ENCODE measurements at places on chromosomes 3 and 15. TPM values are rescaled to one million over a fixed set of nuclear protein-coding genes. Genes with fewer than 3 reads are reported as not detected.

Gene DGKG
- total RNA-seq, result 8.8 TPM

Gene UTS2B
- total RNA-seq, result not detected

Gene ABI3BP
- total RNA-seq, result 0.91 TPM

Gene GOLGA6L9
- total RNA-seq, result 1.5 TPM

Gene GOLGA8S
- total RNA-seq, result 0.18 TPM

Gene ACTR8
- total RNA-seq, result 18.4 TPM

Gene SI
- not detected for total RNA-seq

Gene ASB14
- not detected for total RNA-seq

Gene SMARCC1
- 26.6 TPM for total RNA-seq

Gene QRICH1
- total RNA-seq, result 38.9 TPM

Gene SERPINI2
- not detected for total RNA-seq

Gene GRM7
- total RNA-seq, result not detected

Gene CPLX3
- 0.07 TPM for total RNA-seq

Gene RHOV
- total RNA-seq, result 7.3 TPM

Gene IDH3A
- total RNA-seq, result 66.3 TPM

Gene POLQ
- total RNA-seq, result 7.4 TPM

Gene MAP6D1
- 6.3 TPM for total RNA-seq

Gene GRAMD2A
- 0.07 TPM for total RNA-seq

Gene INSYN1
- 1.9 TPM for total RNA-seq

Gene GXYLT2
- total RNA-seq, result 2.1 TPM

Gene GOLGA8G
- not detected for total RNA-seq

Gene TMEM40
- total RNA-seq, result 0.52 TPM

Gene CNTN4
- total RNA-seq, result not detected

Gene GP5
- not detected for total RNA-seq

Gene NR2E3
- not detected for total RNA-seq

Gene GPR171
- total RNA-seq, result not detected

Gene DENND6A
- 6.4 TPM for total RNA-seq

Gene CDCP1
- 10.5 TPM for total RNA-seq

Gene DNAH12
- not detected for total RNA-seq

Gene C3orf20
- not detected for total RNA-seq

Gene COLQ
- 0.24 TPM for total RNA-seq

Gene IL17RD
- total RNA-seq, result 0.43 TPM

Gene CLSTN2
- total RNA-seq, result 0.03 TPM

Gene SELENOT
- 107 TPM for total RNA-seq

Gene CTXND1
- 0.02 TPM for total RNA-seq

Gene TM4SF1
- total RNA-seq, result 1,500 TPM

Gene NLGN1
- not detected for total RNA-seq

Gene AGBL1
- total RNA-seq, result not detected

Gene ZNF654
- 5.1 TPM for total RNA-seq

Gene SHF
- 0.65 TPM for total RNA-seq

Gene ACKR2
- not detected for total RNA-seq

Gene CCDC33
- total RNA-seq, result 8.0 TPM

Gene CACNA2D3
- not detected for total RNA-seq

All from A549 treated with GW870086 at 1 μM for 4 hours (cell line).